ENCODE measurements at places on chromosomes 11 and 22.

- DNase-seq: no peak
Observed at GRCh38 chr22:19986011-19986409, 30.6 kb downstream of the ARVCF start.

DNA sequence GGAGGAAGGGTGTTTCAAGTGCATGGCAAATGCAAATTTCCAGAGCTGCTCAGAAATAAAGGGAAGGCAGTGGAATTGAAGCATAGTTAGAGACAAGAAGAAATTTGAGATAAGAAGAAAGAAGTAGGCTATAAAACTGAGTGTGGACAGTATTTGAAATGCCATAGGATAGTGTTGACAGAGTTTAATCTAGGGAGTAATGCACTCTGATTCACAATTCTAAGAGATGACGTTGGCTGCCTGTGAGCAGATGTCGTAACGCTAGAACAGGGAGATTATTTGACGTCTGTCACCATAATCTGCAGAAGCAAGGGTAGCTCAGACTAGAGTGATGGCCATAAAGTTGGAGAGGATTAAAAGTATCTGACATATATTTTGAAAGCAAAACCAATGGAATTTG, 389.9 kb upstream of the KIRREL3 start:
- DNase-seq: no peak

- no peak for DNase-seq
Observed at GRCh38 chr11:133269267-133269666, 263.0 kb downstream of the OPCML start.

DNA sequence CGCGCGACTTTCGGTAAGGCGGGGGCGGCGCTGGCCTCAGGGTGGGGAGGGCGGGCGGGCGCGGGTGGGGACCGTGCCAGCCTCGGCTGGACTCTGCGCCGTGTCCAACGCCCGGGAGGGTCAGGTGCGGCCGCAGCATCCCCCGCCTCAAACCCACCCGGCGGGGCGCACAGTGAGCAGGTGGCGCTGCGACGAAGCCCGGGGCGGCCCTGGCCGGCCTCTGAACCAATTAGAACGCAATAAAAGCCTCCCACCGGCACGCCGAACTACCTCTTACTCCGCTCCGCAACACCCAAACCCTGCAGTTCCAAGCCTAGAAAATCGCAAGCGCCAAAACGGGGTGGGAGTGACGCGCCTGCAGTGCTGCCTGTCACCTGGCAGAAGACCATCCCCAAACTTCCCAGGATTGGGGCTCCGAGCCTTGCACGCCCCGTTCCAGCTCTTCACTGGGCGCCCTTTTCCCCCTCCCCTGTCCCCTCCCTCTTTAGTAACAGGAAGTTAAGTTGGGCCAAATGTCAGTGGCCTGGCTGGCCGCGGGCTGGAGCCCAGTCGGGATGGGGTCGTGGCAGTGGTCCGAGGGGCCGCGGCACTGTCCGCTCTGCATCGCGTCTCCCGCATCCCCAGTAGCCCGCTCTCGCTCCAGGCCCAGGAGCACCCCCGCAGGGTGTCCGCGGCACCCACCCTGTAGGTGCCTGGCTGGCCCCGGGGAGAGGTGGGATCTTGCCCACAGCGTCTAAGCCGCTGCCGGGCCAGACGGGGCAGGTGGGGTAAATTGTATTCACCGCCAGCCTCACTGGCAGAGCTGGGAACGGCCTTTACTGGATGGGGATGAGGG, 541 bp downstream of the MICAL2 start:
- peak; percentile 80 for DNase-seq

- DNase-seq: peak; percentile 73
Observed at GRCh38 chr11:61042961-61043540, 59.2 kb upstream of the CD5 start.

- no peak for DNase-seq
Observed at GRCh38 chr11:126134461-126135155, 71.9 kb upstream of the CDON start.

- peak; percentile 56 for DNase-seq
Observed at GRCh38 chr22:28855355-28856094, 27.8 kb upstream of the ZNRF3 start.

DNA sequence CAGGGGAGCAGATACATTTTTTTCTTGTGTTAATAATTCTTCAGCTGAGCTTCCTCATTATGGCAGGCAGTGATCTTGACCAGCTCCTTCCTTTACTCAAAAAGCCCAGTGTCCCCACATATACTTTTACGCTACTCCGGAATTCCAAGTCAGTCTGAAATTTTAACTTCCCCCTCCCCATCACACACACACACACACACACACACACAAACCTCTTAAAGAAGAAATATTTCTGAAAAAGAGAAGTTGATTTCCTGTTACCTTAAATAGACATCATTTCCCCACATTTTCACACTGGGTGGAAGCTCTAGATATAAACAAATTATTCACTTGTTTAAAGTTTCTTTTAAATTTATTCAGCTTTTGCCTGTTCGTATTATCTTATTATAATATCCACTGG, 113.9 kb downstream of the DBX1 start:
- no peak for DNase-seq

GRCh38 chr11:84865791-84866535, 761.2 kb downstream of the DLG2 start:
- DNase-seq: no peak

DNA sequence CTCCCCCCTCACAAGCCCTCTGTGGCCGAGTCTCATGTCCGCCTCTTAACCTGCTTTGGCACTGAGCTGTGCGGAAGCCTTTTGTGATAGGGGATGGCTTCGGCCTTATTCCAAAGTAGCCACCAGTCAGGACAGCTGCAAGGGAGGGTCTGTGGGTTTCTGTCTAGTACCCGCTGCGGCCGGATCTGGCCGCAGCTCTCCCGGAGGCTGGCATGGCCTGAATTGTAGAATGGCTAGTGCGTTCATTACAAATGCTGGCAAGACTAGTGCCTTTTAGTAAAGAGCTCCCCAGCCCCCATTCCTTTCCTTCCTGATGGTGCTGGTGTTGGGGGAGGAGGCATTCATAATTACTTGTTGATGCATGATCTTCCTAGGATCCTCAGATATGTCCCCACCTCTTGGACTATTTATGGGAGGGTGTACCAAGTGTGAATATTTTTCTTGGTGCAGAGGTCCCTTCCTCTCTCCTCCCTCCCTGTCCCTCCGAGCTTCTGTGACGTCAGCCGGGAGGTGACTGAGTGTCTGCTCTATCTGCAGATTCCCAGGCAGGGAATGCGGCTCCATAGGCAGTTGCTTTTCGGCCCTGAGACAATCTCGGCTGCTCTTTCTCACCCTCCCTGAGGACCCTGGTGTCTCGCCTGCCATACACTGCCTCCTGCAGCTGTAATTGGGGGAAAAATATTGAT, 108.7 kb upstream of the E2F8 start:
- no peak for DNase-seq

- no peak for DNase-seq
Observed at GRCh38 chr11:121437686-121438078, 14.4 kb upstream of the SORL1 start.

DNA sequence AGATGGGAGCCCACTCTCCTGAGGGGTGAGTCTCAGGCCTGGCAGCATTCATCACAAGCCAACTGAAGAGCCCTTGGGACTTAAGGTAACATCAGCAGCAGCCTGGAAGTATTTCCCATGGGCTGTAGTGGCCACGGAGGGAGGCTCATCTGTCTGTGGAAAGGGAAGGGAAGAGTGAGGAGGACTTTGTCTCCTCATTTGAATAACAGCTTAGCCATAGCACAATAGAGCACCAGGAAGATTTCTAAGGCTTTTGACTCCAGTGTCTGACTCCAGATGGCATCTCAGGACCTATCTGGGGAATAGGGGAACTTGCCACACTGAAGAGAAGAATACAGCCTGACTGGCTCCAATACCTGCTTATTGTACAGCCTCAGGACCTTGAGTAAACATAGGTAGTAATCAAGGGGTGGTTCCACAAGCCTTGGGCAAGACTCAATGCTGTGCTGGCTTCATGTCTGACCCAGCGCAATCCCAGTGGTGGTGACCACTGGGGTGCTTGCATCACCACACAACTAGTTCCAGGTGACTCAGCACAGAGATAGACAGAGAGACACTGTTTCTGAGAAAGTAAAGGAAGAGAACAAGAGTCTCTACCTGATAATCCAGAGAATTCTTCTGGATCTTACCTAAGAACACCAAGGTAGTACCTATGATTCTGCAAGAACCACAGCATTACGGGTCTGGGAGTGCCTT, 510.5 kb upstream of the CCDC179 start:
- DNase-seq: no peak

GRCh38 chr11:61056571-61056970, 45.7 kb upstream of the CD5 start:
- DNase-seq: peak; percentile 91

GRCh38 chr11:110355011-110355744, 58.8 kb upstream of the RDX start:
- no peak for DNase-seq

DNA sequence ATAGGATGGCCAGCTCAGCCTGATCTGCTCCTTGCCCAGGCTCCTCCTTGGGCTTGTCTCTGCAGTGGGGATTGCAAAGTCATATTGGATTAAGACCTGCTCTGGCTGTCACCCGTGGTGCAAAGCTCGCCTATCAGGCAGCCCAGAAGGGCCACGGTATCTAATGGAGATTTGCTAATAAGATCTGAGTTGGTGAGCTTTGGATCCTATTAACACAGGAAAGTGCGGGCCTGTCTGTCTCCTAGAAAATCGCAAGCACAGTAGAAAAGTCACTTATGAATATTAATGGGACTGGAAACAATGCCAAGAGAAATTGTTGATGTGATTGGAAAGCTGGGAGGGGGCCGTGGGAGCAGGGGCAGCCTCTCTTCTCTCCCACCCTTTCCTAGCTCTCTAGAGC, 72.8 kb downstream of the CHST1 start:
- no peak for DNase-seq

- DNase-seq: no peak
Observed at GRCh38 chr11:9351321-9351881, 33.1 kb upstream of the IPO7 start.

DNA sequence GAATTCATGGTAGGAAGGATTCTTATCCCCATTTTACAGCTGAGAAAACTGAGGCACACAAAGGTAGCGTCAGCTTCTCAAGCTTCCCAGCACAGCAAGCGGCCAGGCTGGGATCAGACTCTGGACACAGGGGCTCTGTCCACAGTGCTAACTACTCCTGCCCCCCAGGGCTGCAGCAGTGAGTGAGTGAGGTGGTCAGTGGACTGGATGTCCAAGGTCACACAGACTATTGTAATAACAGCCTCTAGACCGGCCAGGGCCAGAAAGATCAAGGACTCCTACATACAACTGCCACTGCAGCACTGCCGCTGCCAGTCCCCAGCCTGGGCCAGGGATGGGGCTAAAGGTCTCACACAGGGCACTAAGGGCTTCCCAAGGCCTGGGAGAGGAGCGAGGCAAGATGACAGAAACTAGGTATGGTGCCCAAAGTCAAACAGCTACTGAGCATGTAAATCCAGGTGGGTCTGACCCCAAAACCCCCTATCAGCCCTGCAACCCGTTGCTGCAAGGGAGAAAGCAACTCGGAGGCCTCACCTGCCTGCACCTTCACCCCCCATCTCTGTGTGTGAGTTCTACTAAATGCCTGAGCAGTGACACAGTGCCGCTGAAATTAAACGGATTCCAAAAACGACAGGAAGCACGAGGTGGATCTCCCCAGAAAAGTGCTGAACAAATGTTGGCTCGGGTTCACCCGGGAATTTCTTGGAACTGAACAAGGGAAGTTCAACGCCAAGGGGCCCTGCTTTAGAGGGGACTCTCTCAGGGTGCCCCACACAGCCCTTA, 161.8 kb upstream of the GRK3 start:
- DNase-seq: no peak

- no peak for DNase-seq
Observed at GRCh38 chr11:1335264-1335810, 25.9 kb upstream of the TOLLIP start.

GRCh38 chr11:11978098-11978637, 30.3 kb downstream of the DKK3 start:
- no peak for DNase-seq

- DNase-seq: no peak
Observed at GRCh38 chr11:116826751-116827431, 2.8 kb upstream of the APOC3 start.

DNA sequence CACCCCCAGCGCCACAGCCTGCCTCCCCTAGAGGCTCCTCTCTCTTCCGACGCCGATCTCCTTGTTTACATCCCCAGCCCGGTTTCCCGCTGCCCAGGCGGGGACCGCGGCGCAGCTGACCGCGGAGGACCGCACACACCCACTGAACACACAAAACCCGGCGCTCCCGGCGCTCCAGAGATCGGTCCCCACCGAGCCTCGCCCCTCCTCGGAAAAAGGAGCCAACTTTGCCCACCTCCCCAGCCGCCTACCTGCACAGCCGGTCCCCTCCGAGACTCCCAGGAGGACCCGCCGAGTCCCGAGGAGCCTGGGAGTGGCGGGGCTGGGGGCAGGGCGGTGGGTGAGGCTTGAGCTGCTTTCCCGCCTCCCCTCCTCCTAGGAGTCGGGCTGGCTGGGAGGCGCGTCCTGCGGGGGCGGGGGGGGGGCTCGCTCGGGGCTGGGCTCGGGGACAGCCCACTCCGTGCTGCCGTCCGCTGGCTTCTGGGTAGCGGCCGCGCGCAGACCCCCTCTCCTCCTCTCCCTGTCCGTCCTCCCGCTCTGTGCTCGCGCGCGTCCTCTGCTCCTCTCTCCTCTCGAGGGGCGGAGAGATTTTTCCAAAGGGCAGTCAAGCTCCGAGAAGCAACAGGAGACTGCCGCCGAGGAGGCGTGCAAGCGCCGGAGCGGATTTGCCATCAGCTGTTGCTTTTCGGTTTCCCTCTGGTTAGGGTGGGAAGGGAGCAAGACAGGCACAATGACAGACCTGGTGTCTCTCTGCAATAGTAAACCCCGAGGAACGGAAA, at the start of gene FXYD6:
FXYD6 (minus strand) TSS at position 318 of the 779 bp plus-strand sequence. CDS start 33,882 bp downstream, outside the sequence.
- DNase-seq: peak; percentile 78

GRCh38 chr11:2839395-2839943, 46.1 kb downstream of the CDKN1C start:
- DNase-seq: no peak

- no peak for DNase-seq
Observed at GRCh38 chr11:46762248-46762647, 43.2 kb downstream of the F2 start.

Data from NCI-H1417 (cell line).